ENCODE measurements at places on chromosomes 13 and 19.

- no peak for DNase-seq
These were observed 16.1 kb downstream of the TMEM38A start for GRCh38 chr19:16677055-16677454.

- DNase-seq = no peak
These were observed 32.2 kb downstream of the RCBTB2 start for GRCh38 chr13:48500652-48501197.

GRCh38 chr13:110616103-110617101 is 1.1 kb downstream of the NAXD start:
- DNase-seq = peak; percentile 45

DNA sequence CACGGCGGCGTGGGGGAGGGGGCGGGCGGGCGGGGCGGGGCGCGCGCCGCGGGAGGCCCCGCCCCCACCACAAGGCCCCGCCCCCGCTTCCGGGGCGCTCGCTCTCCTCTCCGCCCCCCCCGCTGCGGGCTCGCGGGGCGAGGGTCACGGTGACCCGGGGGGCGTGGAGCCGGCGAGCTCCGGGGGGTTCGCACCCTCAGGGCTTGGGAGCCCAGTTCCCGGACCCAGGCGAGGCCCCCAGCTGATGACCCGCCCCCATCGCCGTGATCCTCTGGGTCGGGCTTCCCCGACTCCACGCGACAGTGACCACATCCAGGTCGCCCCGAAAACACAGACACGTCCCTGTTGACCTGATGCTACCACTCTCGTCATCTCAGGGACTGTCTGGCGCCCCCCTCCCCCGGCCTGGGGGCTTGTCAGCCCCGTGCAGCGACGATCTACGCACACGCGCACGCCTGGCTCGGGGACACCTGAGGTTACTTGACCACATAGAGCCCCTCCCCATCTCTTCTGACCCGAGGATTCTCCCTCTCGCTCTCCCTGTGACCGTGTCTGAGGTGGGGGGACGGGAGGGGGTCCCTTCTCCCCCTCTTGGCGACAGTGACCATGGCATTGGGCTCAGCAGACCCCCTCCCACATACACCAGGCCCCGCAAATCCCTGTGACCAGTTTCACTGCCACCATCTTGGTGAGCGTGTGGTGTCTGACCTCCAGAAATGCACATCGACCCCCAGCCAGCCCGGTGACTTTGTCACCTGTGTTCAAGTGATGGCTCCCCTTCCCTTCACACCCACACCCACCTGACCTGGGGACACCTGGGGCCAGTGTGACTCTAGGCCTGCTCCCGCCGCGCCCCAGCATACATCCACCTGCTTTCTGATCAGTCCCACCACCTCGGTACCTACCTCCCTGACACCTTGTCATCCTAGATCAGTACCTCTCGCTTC is 670 bp downstream of the MAP2K7 start:
- DNase-seq = no peak

- DNase-seq = no peak
These were observed 375.9 kb downstream of the EFNB2 start for GRCh38 chr13:106159295-106160195.

- DNase-seq = no peak
These were observed 115.0 kb downstream of the GGACT start for GRCh38 chr13:100473501-100474044.

DNA sequence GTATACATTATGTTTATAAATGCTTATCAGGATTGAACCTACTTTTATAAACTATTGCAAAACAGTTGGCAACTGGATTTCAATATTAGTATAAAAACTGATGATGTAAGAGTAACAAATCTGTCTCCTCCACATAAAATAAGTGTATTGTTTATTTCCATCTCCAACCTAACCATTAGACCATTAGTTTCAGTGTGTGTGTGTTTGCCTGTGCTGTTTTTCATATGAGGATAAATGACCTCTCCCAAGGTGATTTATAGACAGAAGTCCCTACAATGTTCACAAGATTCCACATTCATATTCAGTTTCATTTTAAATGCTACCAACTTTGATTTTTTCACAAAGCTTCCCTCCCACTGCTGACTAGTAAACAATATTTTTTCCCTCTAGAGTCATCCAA is 871.6 kb downstream of the PCDH9 start:
- no peak for DNase-seq

DNA sequence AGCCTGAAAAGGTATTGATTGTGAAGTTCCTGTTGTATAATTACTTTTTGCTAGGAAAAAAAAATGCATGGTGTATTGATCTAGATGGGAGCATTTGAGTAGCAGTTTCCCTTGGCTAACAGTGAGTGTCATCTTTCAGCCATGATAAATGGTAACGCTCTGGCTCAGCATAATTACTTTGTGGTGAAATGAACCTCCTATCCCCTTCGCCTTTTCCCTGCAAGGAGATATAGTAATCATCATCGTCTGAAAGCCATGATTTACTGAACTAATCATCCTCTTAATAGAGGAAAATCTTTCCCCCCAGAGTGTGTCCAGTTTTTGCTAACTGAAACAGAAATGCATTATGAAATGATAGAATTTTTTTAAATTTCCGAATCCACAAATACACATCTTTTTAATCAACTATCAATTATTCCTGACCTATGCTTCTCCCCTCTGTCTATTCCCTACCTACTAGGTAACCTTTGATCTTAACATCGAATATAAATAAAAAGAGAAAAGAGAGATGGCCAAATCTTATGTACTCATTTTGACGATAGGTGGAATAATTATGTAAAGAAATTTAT is 88.7 kb downstream of the MAB21L1 start:
- DNase-seq = no peak

GRCh38 chr19:40266119-40266518 is 19.0 kb downstream of the AKT2 start:
- no peak for DNase-seq

- peak; percentile 13 for DNase-seq
These were observed 1.5 kb upstream of the MYO1F start for GRCh38 chr19:8578642-8579265.

All from T1000 (cell line).